Heart left ventricle (tissue), 16 donors: ENCODE measurements at places on chromosomes 16 and 17. TPM values are rescaled to one million over a fixed set of nuclear protein-coding genes. Genes with fewer than 3 reads are reported as not detected.

ACSM5 gene
- 0.74 TPM for total RNA-seq

DNA sequence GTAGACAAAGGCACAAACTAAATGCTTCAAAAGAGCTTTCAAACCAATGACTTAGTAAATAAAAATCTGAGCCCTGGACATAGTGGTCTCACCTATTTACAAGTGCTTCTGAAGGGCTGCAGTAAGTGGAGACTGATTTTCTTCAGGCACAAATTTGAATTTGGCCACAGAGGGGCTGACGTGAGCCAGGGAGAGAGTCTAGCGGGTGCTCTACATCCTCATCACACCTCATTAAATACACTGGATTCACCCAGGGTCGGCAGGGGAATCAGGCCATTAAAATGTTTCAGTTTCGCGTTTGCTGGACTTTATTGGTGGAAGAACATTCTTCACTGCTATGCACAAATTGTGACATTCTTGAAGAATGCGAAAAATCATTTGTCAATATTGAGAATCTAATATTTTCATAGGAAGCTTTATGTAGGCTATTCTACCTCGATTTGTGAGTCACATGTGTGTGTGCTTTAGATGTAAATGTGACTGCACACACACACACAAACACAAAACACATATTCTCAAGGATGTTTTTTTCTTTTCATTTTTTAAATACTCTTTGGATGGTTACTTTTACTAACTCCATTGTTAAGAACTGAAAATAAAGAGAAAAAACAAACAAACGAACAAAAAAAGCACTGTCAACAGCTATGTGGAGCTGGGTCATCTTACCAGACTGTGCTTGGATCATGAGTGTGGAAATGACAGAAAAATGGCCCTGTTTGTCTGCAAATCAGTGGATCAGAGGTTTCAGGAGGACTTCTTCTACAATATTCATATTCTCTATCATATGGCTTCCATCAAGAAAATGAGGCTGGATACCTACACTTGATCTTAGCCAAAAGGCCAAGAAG is 58.9 kb downstream of the CDH11 start:
- DNase-seq = no peak

DNA sequence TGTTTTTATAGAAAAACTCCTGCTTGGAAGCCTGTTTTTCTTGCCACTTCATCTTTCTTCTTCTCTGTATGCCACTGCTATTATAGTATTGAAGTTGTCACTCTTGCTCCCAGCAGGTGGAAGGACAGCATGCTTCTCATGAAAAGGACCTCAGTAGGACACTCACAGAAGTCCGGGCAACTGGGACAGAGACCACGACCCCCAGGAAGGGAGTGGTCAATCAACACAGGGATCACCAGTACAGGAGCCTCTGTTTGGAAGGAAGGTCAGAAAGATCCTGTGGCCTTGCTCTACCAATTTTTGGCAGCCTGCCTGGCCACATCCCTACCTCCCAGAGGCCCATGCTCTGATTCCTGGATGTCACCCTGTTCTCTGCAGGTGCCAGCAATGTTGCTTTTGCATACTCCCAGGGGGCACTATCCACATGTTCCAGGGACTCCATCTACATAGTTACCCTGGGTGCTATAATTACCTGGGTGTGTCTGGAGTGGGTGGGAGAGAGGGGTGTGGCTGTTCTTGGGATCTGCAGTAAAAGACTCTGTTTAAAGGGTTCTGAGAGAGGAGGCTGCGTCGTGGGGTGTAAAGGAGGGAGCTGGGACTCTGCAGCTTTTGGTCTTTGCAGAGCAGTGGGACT is 13.7 kb upstream of the AKAP10 start:
- DNase-seq = no peak

CCDC200 gene
- not detected for total RNA-seq

DNA sequence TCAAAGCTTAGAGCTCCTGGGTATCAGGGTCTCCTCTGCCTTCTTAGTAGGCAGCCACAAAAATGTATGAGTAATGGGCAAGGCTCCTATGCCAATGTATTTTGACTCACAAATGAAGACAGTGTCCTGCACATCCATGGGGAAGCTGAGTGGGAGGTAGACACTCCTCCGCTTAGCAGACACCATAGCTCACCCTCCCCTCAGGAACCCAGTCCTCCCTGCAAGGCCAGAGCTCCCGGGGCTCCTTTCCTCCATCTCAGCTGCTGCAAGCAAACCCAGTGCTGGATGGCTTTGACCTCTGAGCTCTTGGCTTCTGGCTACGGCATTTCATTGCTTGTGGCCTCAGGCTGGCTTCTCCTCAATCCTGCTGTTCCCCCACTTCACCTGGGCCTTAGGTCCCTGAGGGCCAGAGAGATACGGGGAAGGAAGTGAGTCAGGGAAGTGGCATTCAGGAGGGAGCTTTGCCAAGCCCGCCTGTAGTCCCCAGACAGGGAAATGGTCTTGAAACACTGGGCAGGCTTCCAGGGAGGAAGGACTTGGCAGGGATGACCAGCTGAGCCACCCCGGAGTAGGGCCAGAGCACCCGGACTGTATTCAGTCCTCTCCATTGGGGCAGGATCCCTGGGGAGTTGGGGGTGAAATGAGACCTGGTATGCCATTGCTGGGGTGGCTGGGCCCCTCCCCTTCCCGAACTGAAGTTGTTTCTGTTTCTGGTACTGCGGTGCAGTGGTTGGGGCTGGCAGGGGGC is 4.5 kb downstream of the ABCC3 start:
- DNase-seq = peak; percentile 87

GRCh38 chr16:72244853-72245252 is 72.9 kb upstream of the PMFBP1 start:
- no peak for DNase-seq

GRCh38 chr17:73156887-73157520 is 7.8 kb upstream of the SSTR2 start:
- DNase-seq = no peak

GRCh38 chr17:54901230-54901822 is 674 bp downstream of the TOM1L1 start:
- DNase-seq = no peak

DNA sequence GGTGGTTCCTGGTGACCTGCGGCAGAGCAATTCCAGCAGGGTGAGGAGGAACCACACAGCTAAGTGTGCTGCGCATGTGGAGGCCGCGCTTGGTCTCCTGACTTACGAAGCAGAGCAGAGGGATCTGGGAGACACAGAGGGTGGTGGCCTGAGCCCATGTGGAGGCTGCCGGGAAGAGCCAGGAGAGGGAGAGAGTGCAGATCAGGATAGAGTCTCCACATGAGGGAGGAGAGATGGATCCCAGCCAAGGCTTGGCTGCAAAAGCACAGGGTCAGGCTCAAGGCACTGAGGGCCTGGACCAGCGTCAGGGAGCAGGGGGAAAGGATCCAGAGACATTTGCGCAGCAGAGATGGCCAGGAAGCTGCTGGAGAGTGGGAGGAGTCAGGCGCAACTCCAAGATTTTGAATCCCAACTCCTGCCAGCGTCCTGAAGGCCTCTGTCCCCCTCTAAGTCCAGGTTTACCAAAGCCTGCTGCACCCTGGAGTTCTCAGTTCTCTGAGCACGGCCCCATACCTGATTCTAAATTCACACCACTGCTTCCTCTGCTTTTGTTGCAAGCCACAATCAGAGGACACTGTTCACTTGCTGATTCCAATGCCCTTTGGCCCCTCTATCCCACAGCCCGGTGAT is 11.3 kb upstream of the MLLT6 start:
- peak; percentile 96 for DNase-seq

GRCh38 chr17:75535119-75535537 is 9.6 kb downstream of the LLGL2 start:
- no peak for DNase-seq

CIBAR2 gene
- total RNA-seq = not detected

KRTAP4-12 gene
- not detected for total RNA-seq

SLC16A6 gene
- total RNA-seq = 1.7 TPM

GPR142 gene
- not detected for total RNA-seq

DNA sequence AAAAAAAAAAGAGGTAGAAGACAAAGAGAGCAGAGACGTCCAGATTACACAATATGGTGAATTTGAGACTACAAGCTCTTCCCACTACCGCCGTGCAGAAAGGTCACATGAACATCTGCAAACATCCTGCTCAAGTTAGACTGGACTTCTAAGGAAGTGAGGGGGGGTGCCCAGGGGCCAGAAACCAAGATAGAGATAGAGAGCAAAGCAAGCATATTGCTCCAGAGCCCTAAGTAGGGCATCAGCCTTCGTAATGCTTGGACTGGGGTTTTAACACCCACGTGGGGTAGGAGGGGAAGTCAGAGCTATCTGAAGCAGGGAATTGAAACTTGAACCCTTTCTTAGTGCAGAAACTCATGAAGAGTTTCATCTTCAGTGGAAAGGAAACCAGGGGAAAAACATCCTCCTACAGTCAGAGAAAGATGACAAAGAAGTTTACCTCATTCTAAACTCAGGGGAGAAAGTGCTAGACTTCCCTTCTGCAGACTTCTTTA is 8.7 kb downstream of the CLEC19A start:
- DNase-seq = peak; percentile 58

GRCh38 chr16:4435337-4436067 is 9.8 kb downstream of the DNAJA3 start:
- no peak for DNase-seq

DNA sequence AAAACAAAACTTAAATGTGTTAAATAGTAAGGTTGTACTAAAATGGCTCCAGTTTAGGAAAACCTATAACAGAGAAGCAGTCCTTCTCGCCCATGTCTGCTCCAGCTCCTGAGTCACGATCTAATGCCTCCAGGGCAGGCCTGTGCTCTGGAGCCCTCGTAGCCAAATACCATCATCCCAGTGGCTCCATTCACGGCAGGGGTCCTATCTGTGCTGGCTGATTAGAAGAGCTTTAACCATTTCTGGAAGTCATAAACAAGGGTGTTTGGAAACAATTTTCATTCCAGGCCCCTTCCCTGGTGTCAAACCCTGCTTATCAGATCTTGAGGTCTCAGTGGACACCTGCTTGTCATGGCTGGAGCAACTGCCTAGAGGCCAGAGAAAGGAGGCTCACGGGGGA is 336.9 kb downstream of the SOX9 start:
- DNase-seq = no peak

GRCh38 chr16:55906123-55906522 is 30.9 kb upstream of the CES5A start:
- no peak for DNase-seq

DNA sequence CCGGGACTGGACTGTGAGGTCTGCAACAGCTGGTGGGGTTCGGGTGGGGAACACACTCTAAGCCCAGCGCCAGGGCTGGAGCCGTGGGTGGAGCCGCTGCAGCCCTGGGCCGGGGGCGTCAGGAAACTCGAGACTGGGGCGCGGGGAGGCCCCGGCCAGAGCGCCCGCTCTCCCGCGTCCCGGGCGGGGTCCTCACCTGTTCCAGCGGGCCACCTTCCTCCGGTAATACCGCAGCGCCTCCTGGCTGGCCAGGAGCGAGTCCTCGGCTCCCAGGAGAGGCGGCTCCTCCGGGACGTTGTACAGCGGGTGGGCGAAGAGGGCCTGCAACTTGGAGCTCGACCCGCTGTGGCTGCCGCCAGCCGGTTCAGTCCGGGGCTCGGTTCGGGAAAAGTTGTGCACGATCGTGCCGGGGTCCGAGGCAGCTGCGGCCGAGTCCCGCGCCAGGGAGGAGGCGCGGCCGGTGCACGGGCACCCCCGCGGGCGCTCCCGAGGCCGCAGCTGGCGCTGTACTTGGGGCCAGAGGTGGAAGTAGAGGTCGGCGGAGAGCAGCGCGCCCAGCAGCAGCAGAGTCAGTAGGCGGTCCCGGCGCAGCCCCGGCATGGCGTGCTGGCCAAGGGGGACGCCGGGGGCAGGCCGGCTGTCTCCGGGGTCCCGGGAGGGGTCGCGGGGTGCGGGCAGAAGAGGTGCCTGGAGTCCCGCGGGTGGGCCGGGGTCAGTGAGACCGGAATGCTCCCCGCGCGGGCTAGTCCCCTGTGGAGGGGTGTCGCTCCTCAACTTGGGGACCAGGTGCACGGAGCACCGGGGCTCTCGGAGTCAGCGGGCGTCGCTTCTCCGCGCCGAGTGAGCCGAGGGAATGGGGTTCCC is 868 bp downstream of the FAM20A start:
- DNase-seq = peak; percentile 39

DNA sequence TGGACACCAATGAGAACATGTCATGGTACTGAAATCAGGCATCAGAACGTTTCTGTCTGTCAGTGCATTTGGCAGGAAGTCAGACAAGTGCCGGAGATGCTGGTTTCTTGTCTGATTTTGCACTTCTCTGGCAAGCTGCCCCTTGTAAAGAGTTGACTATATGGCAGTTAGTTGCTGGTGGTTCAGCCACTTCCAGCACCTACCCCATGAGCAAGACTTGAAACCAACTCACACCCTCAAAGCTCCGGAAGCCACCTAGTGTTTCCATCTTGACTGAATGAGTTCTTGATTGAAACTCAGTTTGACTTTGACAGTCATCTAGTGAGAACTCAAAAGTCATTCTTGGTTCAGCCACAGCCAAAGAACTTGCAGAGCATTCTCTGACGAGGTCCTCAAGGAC is 225.1 kb downstream of the SPECC1 start:
- no peak for DNase-seq

- DNase-seq = no peak
These were observed 14.8 kb upstream of the C17orf113 start for GRCh38 chr17:42065201-42065600.

GRCh38 chr17:39605492-39606433 is 2.0 kb downstream of the NEUROD2 start:
- DNase-seq = no peak

CCDC144A gene
- 1.5 TPM for total RNA-seq

DNA sequence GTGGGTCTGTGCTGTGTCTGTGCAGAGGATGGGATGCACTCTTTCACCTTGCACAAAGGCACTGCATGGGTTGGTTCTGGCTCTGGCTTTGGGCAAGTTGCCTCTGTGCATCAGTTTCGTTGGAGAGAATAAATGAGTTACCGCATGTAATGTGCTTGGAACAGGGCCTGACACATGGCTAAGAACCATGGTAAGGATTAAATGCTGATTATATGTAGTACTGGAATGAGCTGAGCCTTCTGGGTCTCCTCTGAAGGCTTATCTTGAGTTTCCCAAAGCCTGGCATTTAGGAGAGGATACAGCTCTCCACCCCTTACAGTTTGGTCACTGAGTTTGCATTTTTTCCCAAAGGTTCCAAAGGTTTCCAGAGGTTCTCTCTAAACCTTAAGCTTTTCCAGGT is 69.1 kb downstream of the KSR1 start:
- DNase-seq = no peak

- DNase-seq = no peak
These were observed 15.4 kb downstream of the ARL2BP start for GRCh38 chr16:57260294-57260929.

SOST gene
- not detected for total RNA-seq

GRCh38 chr17:68327823-68328557 is 36.7 kb downstream of the ARSG start:
- no peak for DNase-seq
